ENCODE measurements at places on chromosomes 6 and 20.

- no peak for DNase-seq
These were observed 149.1 kb downstream of the SASH1 start for GRCh38 chr6:148491638-148492251.

- DNase-seq = peak; percentile 65
These were observed 1042.7 kb downstream of the EPHA7 start for GRCh38 chr6:92376691-92377090.

DNA sequence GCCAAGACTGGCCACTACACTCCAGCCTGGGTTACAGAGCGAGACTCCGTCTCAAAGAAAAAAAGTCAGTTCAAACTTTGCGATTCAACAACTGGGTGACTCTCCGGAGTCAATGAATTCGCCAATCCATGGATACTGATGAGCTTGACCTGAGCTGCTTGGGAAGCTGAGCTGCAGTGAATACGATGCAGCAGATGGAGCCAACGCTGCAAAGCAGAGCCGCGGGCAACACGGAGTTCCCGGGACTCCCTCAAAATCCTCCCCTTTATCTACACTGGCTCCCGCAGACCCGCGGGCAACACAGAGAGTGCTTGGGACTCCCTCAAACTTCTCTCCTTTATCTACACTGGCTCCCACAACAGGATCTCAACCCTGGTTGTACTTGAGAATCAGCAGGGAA lies 62.6 kb upstream of the SALL4 start:
- no peak for DNase-seq

GRCh38 chr6:120966321-120966720 lies 368.0 kb downstream of the TBC1D32 start:
- DNase-seq = no peak

- DNase-seq = no peak
These were observed 543.2 kb upstream of the EPHA7 start for GRCh38 chr6:93962566-93962965.

DNA sequence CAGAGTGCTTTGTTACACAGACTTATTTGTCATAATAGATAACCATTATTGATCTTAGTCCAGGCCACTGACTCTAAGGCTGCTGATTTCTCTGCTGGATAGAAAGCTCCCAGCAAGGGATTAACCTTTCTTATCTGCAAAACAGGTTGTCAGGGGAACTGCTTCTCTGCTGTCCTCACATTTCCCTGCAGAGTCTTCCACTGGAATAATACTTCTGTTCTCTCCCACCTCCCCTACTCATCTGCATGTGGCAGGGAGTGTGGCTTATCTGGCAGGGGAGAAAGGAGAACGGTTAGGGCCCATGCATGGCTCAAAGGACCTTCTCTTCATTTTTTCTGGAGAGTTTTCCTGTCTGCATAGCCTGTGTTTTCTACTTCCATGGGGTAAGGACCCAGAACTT lies 86.2 kb downstream of the LAMP5 start:
- DNase-seq = no peak

DNA sequence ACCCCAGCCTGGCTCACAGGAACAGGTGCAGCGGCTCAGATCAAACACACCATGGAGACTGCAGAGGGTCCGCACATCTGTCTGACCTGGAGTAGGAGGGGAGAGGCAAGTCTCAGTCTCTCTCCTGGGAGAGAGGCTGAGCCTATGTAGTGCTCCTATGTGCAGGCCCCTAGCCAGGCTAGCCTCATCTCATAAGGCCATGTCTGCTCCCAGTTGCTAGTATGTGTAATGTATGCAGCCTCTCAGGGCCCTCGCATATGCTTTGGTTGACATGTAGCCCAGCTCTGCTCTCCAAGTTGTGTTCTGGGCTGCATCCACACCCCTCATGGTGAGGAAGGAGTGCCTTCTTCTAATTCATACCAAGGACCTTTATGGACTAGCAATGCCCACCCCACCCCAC lies 11.8 kb downstream of the TNXB start:
- DNase-seq = no peak

DNA sequence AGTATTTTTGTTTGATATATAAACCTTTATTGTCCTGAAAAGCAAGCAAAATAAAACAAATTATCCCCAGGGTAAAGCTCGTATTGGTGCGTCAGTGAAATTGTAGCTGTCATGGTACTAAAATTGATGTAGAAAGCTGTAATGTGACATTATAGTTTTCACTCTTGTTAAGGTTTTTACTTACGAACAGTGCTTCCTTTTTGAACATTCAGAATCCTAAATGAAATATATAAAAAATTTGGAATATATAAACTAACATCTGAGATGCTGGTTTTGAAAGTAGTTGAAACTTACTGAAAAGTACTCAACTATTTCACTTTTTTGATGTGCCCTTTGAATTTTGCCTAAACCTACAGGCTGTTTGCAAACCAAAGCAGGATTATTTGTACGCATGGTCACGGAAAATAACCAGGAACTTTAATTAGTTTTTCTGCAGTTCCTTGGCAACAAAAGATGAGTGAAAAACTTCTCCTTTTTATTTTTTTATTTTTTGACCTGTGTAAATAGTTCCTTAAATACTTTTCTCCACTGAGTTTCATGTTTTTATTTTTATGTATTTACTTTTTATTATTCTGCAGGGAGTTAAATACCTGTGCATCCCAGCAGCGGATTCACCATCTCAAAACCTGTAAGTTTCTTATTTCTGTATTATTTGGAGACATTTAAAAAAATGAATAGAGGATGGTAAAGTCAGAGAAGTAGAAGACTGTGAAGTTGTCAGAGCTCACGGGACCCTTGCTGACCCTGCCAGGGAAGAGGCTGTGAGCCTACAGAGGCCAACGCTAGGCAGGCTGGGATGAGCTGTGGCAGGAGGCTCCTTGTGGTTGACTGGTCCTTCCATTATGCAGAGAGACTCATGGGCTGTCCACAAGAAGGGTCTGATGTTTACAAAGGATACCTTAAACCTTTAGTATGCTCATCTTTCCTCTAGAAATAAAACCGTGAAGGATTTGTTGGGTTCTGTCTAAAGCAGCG lies 42.5 kb downstream of the DUSP22 start:
- DNase-seq = no peak

Data from renal cortex interstitium (tissue), 15 donors.